ENCODE measurements at places on chromosomes 7 and 10.

DNA sequence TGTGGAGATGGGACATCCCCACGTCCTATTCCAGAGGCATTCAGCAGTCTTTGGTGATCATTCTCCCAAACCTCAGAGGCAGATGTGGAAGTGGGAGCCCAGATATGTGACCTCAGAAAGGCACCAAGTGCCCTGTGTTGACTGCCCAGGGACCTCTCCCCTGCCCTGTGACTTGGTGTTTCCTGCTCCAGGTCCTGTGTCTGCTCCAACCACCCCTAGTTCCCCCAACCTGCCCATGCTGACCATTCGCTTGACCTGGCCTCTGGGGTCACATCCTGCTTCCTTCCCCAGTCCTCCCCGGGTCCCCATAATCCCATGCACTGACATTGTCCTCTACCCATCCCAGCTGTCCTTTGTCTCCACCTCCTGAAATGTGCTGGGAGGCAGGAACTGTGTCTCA is 7.6 kb downstream of the CYP26A1 start:
- DNase-seq: no peak

- DNase-seq: peak; percentile 75
Measured at GRCh38 chr10:128064108-128064969, 61.9 kb downstream of the MKI67 start.

DNA sequence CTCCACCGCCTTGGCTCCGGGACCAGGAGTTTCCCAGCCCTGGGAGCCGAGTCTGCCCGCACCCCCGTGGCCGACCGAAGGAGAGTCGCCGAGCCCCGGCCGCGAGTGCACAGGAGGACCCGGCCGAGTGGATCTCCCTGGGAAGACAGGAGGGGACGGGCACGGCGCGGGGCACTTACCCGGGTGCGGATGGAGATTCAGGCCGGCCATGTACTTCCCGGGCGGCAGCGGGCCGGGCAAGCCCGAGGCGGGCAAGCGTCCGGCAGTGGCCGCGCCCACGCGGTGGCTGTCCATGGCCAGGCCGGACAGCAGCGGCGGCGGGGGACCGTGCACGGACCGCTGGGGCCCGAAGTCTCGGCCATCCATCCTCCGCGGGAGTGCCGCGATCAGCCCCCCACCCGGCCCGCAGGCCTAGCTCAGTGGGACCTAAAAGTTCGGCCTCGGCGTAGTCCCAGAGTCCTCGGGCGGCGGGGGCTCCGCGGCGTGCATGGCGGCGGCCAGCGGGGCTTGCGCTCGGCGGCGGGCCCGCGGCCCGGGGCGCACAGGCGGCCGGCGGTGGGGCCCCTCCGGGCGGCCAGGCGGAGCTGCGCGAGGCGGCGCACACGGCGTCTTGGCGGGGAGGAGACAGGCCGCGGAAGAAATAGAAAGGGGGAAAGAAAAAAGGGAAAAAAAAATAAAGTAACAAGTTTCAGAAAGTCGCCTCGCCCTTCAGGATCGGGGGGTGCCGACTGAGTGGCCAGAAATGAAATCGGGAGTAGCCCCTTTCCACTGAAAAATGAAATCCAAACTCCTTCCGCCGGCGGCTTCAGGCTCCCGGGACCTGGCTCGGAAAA is 2.5 kb downstream of the TNRC18 start:
- DNase-seq: no peak

GRCh38 chr10:79905322-79906314 is 43.3 kb downstream of the SFTPD start:
- DNase-seq: no peak

GRCh38 chr10:122019414-122019975 is 30.5 kb downstream of the TACC2 start:
- no peak for DNase-seq

GRCh38 chr10:22326145-22326702 is 5.3 kb downstream of the BMI1 start:
- no peak for DNase-seq

DNA sequence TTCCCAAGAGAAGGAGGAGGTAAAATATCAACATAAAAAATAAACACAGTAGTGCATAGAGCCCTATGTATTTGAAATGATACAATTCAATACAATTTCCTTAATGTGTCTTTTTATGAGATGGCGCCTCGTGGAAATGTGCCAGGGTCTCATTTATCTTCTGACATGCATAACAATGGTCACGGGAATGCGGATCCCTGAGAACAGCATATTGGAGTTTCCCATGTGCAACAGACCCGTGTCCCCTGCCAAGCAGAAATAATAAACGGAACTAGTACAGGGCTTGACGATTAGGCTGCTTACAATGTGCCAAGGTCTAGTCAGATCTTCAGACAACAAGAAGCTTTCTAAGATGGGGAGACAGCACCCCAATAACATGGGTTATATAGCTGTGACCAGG is 217.9 kb downstream of the ARHGAP21 start:
- no peak for DNase-seq

DNA sequence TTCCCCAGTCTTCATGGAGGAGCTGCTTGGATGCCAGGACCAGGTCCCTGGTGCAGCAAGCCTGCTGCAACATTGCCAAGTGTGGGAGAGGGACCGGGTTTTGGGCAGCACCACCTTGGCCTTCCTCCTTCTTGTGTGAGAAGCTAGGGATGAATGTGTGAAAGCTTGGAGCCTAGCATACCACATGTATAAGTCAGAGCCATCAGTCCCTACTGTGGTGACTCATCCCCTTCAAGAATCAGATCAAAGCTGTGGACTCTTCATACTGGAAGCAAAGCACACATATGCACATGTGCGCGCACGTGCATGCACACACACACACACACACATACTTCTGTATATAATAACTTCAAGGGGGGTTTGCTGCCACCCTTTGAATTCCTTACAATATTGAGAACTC is 527.8 kb downstream of the LRMDA start:
- no peak for DNase-seq

DNA sequence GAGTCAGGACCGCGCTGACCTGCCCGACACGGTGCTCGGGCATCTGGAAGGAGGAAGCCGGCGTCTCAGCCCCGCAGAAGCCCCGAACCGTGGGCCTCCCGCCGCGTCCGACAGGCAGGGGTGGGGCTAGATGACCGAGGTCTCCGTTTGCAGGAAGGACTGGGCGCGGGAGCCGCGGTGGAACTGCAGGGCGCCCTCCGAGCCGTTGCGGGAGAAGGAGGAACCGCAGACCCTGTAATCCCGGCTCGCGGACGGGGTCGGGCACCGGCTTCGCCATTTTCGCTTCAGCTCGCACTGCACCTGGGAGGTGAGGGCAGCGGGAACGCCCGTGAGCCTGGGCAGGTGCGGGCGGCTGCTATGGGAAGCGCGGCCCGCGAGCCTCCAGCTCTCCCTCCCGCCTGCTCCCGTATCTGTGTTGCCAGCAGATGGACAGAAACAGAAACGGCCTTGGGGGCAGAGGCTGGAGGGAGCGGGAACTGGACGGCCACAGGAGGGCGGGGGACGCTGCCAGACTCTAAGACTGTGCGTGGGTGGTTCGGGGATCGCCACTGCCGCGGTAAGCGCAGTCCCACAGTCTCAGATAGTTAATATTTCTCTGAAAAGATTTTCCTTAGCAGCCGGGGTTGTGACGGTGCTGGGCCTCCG is 114.1 kb downstream of the VIPR2 start:
- DNase-seq: no peak

DNA sequence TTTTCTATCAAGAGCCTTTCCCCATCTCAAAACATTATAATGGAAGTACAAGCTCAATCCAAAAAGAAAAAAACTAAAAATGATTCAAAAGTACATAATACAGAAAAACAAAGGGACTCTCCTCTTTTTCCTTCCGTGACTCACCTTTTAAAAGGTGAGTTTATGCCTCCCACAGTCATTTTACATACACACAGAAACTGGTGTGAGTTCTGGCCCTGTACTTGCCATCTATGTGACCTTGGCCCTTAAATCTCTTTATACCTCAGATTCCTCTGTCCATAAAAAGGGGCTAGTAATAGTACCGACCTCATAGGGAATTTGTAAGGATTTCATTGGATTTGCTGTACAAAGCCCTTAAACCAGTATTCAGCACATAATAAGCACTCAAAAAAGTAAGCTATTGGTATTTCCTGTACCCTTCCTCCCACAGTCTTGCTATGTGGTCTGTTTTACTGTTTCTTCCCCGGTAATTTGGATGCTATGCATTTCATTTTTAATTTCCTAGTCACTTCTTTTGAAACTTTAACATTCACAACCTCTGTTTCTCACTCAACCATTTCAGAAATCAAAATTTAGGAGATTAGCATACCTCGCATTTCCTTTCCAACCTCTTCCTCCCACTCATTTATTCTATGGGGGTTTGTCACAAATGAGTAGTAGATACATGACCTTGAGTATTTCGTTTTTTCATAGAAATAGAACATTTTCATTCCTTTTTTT is 39.0 kb downstream of the STK17A start:
- DNase-seq: no peak

DNA sequence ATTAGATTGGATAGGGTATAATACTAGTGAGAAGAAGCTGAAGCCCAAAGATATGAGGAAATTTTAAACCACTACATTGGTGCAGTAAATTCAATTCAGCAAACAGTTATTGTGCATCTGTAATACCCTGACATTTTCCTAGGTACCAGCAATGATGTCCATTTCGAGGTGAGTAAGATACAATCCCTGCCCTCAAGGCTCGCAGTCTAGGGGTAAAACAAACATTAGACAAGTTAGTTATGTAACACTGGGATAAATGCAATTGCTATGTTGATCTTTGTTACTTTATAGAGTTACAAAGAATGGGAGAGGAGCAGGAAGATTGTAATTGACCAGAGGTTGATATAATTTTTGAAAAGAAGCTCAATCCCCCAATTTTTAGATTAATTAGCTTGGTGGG is 168.1 kb downstream of the PRKG1 start:
- no peak for DNase-seq

DNA sequence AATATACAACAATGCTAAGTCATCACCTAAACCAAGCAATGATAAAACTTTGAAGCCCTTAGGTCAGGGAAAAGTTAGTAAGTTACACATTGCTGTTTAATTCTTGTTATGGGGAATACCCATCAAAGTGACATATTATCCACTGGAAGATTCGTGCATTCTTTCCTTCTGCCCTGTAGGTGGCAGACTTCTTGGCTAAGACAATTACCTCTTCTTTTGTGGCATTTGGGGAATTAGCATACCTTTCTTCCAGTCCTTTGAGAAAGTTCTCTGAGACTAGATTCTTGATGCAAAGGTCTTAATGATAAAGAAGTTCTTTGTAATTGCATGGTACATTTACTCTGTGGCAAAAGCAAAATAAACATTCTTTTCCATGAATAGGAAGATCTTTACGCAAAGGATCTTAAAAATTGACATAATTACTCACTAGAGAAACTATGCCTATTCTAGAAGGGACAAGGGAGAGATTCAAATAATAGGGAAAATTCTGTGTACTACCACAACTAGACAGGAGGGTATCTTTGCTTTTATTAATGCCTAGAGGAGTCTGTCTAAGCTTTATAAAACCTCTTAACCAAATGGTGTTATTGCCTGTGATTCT is 395.9 kb downstream of the GRM8 start:
- no peak for DNase-seq

- DNase-seq: no peak
Measured at GRCh38 chr10:97822261-97822687, 27.4 kb upstream of the GOLGA7B start.

GRCh38 chr7:45178241-45179225 is 20.9 kb downstream of the RAMP3 start:
- DNase-seq: no peak

DNA sequence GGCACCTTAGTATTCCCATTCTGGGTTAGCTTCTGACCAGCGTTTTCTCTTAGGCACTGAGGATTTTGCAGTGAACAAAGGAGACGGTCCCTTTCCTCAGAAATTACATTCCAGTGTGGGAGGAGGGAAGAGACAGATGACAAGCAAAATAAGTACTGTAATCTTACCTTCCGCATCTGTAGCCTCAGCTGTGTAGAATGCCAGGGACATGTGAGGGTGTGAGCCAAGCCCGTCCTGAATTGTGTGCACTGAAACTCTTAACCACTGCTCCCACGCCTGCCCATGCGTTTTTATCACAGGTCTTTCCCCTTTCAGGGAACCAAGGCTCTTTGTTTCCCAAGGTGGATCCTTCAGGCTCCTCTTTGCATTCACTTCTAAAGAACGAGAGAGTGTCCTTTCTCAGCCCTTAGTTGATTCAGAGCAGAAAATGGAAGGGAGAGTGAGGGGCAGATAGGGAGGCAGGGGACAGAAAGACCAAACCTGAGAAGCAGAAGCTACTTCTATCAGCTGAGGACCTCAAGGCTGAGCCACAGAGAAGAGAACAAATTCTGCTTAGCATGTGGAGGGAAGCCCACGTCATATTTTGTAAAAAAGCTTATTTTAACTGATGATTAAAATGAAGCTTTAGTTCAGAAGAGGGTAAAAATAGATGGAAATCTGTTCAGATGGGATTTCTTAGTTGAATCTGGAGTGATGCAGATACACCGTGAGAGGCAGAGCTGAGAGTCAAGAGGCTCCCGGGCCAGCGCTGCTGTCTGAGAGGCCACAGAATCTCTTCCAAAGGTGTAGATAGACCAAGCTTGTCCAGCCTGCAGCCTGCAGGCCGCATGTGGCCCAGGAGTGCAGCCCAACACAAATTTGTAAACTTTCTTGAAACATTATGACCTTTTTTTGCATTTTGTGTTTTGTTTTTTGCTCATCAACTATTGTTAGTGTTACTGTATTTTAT is 122.5 kb downstream of the CCNY start:
- DNase-seq: no peak

- DNase-seq: no peak
Measured at GRCh38 chr10:106224676-106225075, 939.8 kb downstream of the SORCS1 start.

DNA sequence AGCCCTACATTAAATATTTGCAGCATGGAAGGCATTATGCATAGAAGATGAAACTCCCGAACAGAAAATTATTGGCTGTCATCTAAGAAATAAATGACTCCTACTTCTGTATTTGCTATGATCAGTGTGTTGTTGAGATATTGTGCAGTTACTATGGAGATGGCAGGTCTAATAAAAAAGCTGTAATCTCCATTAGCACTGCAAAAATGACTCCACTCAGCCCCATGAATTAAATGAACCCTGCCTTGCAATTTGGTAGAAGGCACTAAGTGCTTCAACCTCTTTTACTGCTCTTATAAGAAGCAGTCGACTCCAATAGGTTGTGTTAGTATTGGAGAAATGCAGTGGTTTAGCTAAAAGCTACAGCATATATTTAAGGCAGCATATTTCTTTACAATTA is 290.0 kb upstream of the PHYHIPL start:
- DNase-seq: no peak

DNA sequence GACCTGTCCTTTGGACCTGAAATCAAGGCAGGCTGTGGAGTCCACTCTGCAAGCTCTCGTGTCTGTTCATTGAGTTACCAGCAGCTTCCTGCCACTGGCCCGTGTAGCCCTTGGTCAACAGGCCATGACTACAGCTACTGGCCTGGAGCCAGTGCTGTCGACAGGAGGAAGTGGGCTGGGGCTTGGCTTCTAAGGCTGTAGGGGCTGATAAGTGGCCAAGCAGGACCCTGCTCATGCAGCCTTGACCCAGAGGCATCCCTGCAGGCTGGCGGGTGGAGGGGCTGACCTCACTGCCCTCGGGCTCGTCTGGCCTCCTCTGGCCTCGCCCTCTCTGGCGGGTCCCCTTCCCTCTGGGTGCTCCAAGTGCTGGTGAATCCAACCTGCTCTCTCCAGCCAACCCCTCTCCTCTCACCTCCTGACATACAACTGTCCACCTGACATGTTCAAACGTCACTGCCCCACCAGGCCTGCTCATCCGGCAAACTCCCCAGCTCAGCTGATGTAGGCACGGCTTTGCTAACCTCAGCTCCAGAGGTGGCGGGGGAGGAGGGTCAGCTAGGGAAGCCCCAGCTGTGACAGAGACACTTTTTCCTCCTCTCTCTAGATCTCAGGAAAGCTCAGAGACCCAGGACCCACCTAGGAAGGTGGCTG is 188.6 kb upstream of the LYZL2 start:
- no peak for DNase-seq

GRCh38 chr7:93461350-93461749 is 113.2 kb downstream of the CALCR start:
- no peak for DNase-seq
